ENCODE measurements at places on chromosomes 5 and 9.

GRCh38 chr9:110257097-110257841, 962 bp upstream of the TXN start:
- DNase-seq = no peak

DNA sequence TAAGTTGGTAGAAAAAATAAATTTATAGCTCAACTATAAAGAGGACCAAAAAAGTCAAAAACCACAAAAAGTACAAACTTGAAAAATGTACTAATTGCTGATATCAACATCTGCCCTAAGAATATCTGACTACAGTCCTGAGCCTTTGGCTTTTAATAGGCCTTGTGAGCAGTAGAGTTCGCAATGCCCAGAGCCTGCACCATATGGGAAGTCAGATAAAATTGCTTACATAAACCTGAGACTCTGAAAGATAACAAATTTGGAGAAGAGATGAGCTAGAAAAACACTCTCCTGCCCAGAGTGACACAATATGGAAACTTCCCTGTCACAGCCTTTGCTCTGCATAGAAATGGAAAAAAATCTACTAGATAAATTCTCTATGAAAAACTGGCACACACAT, 368.0 kb upstream of the GRIN3A start:
- DNase-seq = no peak

DNA sequence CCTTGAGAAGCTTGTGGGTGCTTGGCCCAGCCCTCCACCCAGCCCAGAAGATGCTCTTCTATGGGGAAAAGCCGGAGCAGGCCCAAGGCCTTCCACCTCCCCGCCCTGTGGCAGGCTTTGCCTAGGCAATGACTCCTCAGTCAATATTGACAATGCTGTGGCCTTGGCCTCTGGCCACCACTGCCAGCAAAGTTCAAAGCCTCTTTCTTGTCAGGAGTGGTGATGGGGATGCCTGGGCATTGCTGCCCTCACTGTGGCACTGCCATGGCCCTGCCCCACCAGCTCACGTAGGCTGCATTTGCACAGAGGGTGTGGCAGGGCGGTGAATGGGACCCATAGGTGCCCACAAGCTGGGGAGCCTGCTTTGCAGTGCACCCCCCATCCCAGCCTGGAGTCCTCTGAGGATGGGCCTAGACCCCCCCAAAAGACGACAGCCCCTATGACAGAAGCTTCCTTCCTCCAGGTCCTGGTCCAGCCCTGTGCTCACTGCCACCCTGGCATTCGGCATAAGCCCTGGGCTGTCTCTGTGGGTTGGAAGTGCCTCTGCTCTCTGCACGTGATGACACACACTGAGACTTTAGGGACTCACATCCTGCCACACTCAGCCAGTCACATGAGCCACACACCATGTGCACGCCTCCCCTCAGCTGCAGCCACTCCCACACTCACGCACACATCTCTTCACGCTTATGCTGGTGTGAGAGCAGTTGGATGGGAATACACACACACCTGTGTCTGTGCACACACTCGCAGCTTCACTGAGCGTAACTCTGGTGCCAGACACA, 31.1 kb downstream of the MORN5 start:
- no peak for DNase-seq

GRCh38 chr5:117829646-117830045, 1158.7 kb downstream of the DTWD2 start:
- no peak for DNase-seq

GRCh38 chr9:109242741-109243140, 75.7 kb upstream of the FRRS1L start:
- DNase-seq = no peak

DNA sequence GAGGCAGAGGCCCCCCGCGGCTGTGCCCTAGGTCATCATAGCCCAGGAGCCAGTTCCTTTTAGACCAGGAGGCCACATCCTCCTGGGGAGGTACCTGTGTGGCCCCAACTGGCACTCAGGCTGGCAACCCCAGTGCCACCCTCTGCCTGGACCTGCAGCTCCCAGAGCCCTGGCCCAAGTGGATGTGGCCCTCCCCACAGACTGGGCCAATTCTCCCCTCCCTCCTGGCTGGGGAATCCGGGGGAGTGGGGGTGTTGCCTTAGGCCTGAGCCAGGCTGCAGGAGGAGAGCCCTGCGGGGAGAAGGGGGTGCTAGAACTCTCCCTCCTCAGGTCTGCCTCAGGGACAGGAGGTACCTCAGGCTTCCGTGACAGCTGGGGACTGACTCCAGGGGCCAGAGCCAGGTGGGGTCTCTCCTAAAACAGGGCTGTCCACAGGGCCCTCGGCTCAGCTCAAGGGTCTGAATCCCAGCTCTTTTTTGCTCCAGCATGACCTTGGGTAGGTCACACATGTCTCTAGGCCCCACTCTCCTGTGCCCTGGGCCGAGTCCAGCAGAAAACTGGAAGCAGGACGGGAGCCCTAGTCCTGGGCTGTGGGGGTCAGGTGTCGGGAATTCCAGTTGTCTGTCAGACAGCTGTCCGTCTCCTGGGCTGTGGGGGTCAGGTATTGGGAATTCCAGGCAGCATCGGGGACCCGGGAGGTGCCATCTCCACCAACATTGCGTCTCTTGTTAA, 9.6 kb downstream of the DNLZ start:
- DNase-seq = no peak

DNA sequence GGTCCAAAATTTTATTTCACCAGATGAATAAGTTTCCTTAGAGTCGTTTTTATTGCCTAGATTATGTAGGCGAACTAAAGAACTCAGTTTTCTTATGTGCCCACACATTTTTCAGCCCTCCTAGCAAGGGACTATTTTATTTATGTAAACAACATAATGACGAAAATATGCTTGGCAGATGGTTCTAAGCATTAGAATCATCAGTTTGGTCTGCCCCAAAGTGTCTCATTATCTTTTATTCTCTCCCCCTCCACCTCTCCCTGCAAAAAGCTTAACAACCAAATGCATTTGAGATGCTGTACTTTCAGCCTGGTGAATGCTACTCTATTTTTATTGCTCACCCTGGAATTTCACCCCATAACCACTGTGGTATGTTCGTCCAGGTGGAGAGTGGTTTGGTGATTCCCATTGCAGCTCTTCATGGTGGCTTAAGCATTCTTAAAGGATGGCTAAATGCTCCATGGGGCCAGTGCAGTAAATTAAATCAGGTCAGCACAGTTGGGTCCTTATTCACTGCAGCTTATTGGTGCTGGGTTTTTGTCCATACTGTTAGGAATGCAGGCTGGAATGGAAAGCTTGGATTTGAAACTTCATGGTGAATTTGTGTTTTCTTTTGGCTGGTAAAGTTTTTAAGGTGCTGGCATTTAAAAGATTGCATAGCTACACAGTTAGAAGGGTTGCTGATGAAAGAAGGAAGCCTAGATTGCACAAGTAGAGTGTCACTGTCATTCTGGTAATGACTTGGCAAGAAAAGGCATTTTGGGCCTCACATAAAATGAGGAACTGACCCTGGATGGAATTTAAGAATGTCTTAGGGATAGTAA, 39.2 kb downstream of the TLE4 start:
- no peak for DNase-seq

GRCh38 chr9:138051586-138052321, 174.2 kb downstream of the CACNA1B start:
- no peak for DNase-seq

- no peak for DNase-seq
Observed at GRCh38 chr5:147832541-147832940, 1.1 kb upstream of the SPINK1 start.

- no peak for DNase-seq
Observed at GRCh38 chr5:112109331-112110007, 309.6 kb downstream of the EPB41L4A start.

DNA sequence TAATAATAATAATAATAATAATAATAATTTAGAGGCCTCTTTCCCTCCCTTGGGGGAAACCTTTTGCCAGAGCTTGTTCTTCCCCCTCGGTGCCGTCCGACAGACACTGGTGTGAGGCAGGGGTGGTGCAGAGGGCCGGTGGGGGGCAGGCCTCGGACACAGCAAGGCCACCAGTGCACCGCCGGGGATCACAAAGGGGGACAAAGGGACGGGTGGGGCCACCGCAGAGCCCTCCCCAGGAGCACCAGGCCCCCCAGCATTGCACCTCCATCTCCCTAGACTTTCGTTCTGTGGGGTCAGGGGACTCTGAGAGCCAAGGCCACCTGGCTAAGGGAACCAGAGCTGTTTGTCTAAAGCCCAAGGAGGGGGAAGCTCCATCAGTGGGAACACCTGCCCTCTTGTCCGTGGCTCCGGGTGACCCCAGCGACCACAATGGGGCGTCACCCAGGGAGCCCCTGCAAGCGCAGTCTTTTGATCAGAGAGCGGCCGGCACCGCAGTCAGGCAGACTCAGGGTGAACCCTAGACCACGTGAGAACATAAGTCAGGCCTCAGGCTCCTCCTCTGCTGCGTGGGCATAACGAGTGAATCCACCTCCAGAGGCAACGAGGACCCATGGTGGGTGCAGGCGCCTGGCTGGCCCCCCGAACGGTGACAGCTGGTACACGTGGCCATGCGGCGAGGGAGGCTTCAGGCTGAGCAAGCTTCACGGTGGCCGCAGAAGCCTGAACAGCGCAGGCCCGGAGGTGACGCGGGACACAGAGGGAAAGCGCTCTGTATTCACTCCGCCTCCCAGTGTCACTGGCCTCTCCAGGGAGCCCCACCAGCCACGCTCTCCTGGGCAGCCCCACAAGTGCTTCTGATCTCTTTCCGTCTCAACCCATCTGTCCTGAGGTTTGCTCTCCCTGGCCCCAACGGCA, 12.0 kb upstream of the QSOX2 start:
- no peak for DNase-seq

- no peak for DNase-seq
Observed at GRCh38 chr9:136312436-136312835, 8.5 kb upstream of the CCDC187 start.

- no peak for DNase-seq
Observed at GRCh38 chr5:125125031-125125823, 378.8 kb upstream of the ZNF608 start.

- DNase-seq = no peak
Observed at GRCh38 chr9:38281917-38282316, 110.6 kb upstream of the ALDH1B1 start.

- no peak for DNase-seq
Observed at GRCh38 chr5:136014049-136015002, 14.5 kb upstream of the TGFBI start.

DNA sequence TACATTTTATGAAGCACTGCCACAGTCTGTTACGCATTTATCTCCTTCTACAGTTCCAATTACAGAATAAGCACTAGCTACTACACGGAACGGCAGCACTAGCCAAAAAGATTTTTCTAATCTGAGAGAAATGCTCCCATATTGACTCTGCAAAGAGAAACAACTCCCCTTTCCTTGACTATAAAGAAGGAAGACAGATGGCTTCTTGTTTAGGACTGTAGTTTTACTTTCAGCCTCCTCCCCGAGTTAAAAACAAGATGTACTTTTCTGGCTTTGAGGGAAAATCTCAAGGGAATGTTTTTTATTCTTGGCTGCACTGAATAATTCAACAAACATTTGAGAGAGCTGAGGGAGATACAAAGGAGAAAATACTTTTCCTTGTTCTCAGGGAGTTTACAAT, 1.9 kb upstream of the SLC44A1 start:
- DNase-seq = no peak

- no peak for DNase-seq
Observed at GRCh38 chr9:121769939-121770338, 118.5 kb downstream of the DAB2IP start.

DNA sequence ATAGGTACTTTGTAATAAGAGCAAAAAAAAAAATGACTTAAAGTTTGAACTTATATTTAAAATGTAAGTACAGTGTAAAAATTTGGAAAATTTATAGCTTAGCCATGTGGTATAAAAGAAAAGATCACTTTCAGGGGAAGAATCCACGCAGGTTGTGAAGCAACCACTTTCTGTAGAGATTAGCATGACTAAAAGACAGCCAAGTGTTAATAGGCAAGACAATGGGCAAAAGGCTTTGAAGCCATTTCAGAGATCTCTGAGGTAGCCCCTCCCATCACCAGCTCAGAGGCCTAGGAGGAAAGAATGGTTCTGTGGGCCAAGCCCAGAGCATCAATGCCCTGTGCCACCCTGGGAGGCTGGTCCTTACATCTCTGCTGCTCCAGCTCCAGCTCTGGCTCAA, 346.3 kb upstream of the CHD1 start:
- no peak for DNase-seq

DNA sequence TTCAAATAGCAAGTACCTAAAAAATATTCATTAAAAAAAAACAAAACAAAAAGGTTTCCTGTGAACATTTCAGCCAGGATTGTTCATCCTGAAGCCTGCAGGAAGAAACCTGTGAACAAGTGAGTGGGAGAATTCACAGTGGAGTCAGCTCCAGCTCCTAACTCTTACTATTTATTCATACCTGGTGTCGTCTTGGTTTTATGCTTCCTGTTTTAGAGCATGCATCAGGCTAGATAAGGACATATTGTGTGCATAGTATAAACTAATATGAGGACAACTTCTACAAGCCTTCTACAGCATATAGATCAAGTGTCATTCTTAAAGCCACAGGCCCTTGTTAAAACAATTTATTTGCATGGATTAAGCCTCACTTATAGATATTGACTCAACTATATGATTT, 169.9 kb downstream of the EFNA5 start:
- DNase-seq = no peak

- no peak for DNase-seq
Observed at GRCh38 chr5:135155616-135156214, 121.7 kb upstream of the PITX1 start.

GRCh38 chr9:93591301-93592007, 15.1 kb downstream of the PHF2 start:
- no peak for DNase-seq

- DNase-seq = no peak
Observed at GRCh38 chr5:15902066-15902465, 277.5 kb downstream of the MARCHF11 start.

GRCh38 chr5:6675784-6676491, 37.3 kb upstream of the TENT4A start:
- no peak for DNase-seq

- no peak for DNase-seq
Observed at GRCh38 chr5:154449786-154450185, 4.0 kb downstream of the SAP30L start.

DNA sequence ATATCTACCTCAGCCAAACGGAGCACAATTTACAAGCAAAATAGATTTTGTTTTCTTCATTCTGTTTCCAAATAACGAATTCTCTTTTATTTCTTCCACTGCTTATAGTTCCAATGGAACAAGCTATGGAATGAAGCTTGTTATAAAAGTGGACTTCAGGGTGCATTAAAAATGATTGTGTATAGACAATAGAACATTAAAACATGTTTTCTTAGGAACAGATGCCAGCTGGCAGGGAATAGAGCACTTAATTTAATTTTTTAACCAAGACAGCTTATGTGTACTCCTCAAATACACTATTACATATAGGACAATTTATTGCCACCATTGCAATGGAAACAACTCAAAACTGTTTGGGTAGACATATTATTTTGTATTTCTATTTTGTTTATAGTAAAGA, 860.1 kb upstream of the TYRP1 start:
- DNase-seq = no peak

DNA sequence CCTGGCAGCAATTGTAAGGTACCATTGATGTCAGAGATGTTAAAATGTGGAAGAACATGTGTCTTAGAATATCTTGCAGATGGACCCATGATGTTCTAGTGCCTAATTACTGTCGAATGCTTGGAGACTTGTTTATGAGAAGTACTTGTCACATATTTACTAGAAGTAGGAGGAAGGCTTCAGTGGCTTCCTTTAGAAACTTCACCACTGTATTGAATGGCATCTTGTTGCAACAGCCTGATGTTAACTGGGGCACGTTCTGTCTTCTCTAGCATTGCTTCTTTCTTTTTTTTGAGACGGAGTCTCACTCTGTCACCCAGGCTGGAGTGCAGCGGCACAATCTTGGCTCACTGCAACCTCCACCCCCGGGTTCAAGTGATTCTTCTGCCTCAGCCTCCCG, 16.5 kb downstream of the UGCG start:
- no peak for DNase-seq

- no peak for DNase-seq
Observed at GRCh38 chr5:36755342-36755741, 121.2 kb upstream of the NIPBL start.

Data from activated naive CD4-positive, alpha-beta T cell (primary cell).